ENCODE measurements at places on chromosomes 2 and 18.

DNA sequence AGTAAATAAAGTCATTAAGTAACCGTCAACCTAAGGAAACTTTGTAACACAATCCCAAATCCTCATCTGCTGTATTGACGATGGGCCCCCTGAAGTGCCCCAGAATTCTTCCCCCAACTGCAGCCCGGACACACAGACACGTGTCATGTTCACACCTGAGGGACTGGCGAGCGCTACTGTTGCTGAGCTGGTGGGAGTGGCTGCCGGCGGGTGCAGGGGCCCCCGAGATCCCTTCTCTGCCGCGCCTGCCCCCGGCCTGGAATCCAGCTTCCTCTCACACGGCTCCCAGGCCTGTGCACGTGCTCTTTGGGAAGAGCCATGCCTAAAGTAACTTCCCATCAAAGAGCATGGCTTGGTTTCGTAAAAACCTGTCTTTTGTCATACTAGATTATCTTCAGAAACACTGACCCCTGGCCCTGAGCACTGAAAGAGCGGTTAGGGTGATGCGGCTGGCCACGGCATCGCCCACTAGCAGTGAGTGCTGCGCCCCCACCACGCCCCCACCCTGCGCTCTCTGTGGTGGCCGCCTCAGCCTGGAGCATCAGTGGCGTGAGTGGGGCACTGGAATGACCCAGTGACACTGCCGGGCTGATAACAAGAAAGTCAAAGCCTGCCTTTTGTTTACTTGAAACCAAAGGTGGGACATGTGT is 56.0 kb downstream of the ADI1 start:
- DNase-seq, result no peak

DNA sequence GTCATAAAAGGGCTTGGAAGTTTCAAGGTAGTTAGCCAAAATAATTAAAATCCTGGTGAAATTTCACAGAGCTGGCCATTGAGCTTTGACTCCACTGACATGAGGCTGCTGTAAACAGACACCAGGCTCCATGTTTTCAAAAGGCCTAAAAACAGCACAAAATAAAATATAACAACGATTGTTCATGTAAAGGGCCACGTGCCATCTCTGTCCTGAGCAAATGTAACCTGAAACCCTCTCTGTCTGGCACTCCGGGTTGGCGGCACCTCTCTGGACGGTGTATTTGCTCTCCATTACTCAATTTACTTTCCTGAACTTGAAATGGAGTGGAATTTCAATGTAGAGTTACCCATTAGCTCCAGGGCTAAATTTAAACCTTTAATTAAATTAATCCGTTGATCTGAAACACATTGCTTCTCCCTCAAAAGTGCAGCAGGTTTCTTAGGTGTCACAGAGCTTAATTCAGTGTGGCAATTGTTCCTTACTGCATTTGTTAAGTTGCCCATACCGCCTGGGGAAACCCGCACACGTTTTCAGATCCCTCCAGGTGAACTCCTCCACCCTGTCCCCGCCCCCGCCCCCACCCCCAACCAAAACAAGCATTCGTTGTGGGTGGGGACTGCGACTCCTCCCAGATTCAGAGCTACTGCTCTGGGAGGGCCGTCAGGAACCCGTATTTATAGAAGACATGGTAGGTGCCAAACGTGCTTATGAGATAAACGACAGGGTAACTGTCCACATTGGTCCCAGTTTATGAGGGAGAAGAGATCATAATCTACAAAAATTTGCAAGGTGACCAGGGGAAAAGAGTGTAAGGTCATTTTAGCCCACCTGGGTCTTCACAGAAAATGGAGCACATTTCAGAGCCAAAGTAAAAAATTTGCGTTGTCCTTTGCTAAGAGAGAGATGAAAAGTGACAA is 1.2 kb upstream of the CABLES1 start:
- DNase-seq, result no peak

DNA sequence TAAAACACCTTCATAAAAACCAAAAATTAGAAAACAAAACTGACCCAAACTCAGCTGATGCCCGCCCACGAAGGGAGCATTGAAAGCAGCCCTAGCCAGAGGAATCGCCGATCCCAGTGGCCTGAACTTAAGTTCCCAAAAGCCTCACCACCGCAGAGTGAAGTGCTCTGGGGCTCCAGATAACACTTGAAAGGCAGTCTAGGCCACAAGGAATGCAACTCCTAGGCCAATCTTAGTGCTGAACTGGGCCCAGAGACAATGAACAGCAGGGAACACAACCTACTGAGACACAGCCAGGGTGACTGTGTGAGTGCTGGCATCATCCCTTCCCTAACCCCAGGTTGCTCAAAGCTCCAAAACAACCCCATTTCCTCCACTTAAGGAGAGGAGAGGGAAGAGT is 59.6 kb upstream of the CHN1 start:
- DNase-seq, result no peak

DNA sequence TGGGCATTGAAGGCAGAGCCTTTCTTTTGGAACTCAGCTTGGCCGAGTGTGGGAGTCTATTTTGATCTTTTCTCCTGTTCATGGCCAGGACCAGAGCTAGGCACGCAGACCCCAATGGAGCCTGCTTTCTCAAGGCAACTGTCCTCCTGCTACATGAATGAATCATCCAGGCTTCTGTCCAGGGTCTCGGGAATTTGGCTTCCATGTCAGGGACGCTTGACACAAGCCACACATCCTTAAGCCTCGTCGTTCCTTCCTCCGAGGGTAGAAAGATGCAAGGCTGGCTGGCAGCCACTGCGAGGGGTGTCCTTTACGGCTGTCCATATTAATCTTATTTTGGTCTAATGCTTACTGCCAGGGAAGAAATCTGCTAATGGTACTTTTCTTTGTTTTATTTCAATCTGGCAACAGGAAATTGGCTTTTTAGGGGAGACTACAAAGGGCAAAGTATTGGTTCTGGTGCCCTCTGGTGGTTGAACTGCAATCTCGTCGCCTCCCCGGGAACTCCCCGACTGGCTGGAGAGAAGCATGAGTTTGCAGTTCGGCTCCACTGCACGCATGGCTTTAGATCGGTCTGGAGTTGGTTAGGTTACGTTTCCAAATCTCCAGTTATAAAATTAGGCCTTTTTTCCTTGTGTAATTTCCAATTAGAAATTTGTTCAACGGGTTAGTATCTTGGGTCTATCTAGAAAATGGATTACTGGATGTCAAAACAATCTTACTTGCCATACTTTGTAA is 135.2 kb downstream of the ALPK2 start:
- DNase-seq, result peak; percentile 47

GRCh38 chr2:12948231-12948960 is 231.7 kb downstream of the TRIB2 start:
- no peak for DNase-seq

DNA sequence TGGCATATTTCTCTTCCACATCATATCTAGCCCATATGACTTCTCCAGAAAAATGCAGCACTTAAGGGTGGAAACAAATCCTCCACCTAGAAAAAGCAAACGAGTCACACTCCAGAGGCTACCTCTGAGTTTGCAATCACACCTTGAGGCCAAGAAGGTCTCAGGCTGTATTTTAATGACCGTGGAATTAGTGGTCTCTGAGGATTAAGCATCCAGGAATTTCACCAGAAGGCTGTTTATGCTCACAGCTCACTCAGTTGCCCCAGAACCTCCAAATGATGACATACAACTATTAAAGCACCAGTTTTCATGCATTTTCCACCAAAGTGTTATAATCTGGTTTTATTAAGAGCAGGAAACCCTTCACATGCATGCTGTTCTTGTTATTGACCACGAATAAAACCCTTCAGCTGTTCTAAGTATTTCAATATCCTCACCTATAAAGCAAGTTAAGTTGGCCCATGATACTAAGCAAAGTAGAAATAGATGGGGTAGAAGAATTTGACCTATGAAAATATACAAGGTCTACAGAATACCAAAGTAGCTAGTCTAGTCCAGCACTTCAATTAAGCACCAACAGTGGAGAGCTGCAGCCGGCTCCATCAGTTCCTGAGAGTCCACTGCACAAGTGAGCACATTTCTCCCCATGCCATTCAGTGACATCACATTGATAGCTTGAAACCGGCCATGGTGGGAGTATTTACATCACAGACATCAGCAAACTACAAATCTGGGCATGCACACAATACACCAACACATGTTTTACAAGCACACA is 39.5 kb upstream of the SLC14A1 start:
- DNase-seq, result peak; percentile 31

DNA sequence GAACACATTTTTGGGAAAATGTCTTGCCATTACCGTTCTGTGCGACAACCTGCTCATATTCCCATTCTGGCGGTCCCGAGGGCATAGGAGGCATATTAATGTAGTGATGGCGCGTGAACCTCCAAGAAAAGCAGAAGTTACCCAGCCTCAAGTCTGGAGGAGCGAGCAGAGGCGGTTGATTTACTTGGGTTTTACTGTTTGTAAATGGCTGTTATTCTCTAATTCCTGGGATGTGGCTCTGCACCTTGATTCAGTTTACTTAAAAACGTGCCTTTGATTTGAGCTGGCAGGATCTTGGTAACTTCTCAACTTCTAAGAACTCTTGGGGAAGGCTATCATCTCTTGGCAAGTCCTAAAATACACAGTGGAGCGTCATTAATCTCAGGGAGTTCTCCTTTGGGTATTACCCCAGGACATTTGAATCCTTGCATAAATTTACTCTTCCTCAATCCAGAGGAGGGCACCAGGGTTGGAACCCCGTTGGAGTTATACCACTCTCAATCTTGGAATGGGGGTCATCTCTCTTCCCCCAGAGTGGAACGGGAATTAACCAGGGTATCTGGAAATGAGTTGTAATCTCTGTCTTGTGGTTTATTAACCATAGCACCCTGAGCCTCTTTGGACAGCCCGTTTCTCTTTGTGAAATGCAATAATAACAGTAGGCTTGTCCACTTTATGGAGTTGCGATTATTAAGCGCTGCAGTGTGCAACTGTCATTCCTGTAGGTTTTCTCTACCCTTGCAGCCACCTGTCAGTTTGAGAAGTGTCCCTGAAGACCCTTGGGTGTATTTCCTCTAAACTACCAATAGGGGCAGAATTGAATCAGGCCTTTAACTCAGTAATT is 2.1 kb downstream of the HK2 start:
- no peak for DNase-seq

DNA sequence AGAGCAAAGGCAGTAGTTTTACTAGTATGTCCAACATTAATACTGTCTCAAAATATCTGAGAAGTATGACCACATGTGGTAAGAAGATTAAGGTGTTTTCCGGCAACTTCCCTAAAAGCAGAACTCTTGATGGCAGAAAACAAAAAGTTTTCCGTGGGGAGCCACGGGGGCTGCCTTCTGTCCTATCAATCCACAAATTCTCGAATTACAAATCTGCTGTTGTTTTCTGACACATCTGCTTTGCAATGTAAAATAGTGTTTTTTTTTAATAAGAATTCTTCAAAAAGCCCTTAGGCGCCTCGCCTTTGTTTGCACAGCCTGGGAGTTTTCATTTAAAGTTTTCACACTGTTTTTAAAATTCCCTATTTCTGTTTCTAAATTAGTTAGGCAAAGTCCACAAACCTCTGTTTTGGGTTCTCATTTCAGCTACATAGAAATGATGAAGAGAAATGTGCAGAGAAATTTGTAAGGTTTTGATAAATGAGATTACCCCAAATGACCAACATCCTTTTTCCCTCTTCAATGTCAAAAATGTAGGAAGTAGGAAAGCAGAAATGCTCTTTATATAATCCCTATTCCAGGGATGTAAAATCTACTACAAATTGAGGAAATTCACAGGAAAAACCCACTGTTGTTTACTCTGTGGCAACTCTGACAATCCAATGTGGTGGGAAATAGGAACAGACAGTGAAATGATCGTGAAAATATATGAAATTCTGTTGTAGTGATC is 385.8 kb downstream of the ZEB2 start:
- DNase-seq, result no peak

DNA sequence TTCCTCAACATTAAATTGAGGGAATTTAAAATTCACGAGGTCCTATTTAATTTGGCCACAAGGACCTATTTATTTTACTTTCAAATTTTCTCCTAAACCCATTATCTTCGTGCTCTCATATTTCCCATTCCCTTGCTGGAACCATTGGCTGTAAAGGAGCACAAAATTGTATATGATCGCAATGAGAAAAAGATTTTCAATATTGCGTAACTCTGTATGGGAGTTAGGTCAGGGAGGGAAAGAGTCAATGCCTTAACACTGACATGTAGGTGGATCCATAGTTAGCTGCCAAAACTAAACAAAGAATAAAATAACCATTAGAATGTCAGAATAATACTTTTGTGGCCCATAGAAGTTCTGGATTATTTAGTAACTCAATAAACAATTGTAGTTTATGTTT is 40.6 kb upstream of the ZC3H15 start:
- DNase-seq, result no peak

DNA sequence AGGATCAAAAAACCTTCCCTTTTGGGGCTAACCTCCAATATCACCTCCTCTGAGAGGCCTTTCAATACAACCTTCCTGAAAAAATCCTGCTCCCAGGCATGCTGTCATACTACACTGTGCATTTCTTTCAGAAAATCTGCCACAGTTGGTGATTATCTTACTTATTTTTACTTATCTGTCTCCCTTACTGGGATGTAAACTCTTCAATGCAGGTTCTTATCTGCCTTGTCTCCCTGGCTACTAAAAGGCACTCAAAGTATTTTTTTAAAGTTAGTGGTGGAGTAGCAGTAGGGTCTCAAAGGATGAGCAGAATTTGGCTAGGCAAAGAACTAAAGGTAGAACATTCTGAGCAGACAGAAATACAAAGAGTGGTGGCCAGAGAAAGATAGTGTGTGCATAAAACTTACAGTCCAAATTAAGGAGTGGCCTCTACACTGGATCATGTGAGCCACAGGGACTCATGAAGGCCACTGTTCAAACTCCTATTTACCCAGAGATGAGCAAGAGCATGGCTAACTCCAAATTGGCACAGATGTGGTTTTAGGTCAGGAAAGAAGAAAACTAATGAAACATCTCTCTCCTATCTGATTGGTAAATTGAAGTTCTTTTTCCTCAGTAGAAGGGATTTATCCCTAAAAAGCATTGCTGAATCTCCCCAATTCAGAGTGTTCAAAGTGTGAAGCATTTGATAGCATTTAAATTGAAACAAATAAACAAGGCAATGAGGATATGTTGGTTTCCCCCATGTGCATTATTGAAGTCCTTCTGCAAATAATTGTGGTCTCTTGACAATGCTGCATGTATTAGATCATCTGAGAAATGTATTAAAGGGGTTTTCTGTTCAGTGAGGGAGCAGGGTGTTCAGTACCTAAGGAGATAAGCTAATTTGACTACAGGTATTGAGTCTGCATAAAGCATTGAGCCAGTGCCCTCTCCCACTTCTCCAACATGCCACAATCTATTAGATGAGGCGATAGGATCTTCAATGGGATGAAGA is 285.5 kb downstream of the MREG start:
- no peak for DNase-seq

DNA sequence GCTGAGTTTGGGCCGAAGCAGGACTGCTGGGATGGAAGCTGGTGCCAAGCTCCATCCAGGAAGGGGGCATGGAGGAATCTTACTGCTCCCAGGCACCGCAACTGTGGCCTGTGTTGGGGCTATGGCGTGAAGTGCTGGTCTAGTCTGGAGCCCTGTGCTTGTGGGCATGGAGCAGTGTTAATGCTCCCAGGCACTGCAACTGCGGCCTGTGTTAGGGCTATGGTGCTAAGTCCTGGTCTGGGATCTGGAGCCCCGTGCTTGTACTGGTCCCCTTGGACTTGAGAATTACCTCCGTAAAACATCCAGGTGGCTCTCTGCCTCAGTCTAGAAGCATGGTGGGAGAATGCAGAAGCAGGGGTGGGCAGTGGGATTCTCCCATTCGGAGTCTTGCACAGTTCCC is 1379.4 kb upstream of the ACVR2A start:
- DNase-seq, result no peak

GRCh38 chr2:199704358-199705238 is 146.4 kb downstream of the FTCDNL1 start:
- no peak for DNase-seq

All from GM04503 (cell line).